Kidney glomerular epithelial cell (primary cell): ENCODE measurements at places on chromosomes 13 and 19.

GRCh38 chr19:49057636-49058234 lies at the start of gene CGB7:
CGB7 (minus strand) TSS chr19:49057749; CDS start chr19:49055375, 2,374 bp downstream.
- DNase-seq: peak; percentile 36

GRCh38 chr19:28331596-28331995 lies 881.4 kb downstream of the UQCRFS1 start:
- no peak for DNase-seq

DNA sequence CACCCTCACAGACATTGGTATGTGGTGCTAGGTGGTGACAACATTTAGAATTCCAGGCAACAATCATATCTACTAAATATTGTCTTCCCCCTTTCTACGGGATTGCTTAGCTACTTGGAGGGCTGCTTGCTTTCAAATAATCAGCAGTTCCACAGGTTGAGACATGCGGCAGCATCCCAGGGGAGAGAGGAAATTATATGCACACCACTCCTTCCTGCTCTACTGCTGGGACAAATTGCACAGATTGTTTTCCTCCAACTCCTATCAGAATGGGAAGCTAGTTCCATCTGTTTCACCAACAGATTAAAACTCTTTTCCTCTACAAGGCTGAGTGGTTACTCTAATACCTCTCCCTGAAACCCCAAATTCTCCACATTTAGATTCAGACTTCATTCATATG lies 275.4 kb downstream of the DNAJC15 start:
- DNase-seq: no peak

GRCh38 chr13:80309926-80310325 lies 31.0 kb downstream of the SPRY2 start:
- DNase-seq: no peak

DNA sequence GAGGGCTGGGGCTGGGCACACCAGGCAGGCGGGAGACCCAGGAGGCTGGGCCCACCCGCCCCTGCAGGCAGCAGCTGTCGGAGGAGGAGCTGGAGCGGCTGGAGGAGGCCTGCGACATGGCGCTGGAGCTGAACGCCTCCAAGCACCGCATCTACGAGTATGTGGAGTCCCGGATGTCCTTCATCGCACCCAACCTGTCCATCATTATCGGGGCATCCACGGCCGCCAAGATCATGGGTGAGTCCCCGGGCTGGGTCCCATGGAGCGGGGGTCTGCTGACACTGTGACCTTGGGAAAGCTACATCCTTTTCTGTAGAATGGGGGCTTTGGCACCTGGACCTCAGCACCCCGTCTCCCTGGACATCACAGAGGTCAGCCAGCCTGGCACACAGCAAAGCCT lies 8.1 kb downstream of the PRPF31 start:
- no peak for DNase-seq

GRCh38 chr13:53341144-53341510 lies 312.5 kb downstream of the OLFM4 start:
- DNase-seq: no peak

DNA sequence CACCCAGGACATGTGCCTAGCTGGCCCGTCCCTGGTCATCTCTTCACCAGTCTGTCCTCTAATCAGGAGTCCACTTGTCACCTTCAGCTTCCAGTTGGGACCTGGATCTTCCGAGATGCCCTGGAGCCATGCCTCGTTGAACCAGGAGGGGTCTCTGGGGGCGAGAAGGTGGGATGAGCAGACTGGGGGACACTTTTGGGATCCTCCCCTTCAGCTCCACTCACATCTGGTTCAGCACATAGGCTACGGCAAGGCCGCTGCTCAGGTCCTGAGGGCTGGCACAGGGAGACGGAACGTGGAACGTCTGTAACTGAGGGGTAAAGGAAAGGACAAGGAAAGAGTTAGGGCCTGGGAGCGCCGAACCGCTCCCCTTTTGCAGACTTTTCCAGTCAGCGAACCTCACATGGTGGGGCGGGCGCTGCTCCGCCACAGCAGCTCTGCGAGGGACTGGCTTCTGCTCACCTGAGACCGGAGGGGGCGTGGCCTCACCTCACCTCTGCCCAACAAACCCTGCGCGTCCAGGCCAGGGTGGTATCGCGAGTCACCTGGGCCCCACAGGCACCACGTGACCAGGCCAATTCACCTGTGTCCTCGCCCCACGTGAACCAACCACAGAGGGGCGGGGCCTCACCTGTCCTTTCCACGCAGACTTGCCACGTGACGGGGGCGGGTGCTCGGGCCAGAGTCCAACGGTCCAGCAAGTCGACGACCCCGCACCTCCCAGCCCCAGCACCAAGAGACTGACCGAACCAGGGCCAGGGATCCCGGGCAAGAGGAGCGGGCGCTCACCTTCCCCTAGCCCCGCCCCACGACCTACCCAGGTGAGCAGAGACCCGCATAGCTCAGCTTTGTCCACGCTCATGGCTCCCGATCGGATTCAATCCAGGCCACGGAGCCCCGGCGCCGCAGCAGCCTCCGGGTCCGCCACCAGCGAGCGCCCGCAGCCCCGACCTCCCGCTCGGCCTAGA lies at the start of gene HOOK2:
Gene HOOK2, minus strand, starts transcription at position 965 of the 968 bp plus-strand sequence. Its CDS starts 103 bp downstream, at position 862.
- no peak for DNase-seq

GRCh38 chr13:98195054-98195791 lies 18.2 kb upstream of the RNF113B start:
- DNase-seq: no peak

GRCh38 chr13:112207129-112207528 lies 140.2 kb downstream of the SOX1 start:
- no peak for DNase-seq

GRCh38 chr13:79780240-79780639 lies 299.3 kb downstream of the NDFIP2 start:
- DNase-seq: peak; percentile 51

- no peak for DNase-seq
These were observed 82.5 kb upstream of the MYCBP2 start for GRCh38 chr13:77409412-77409811.

DNA sequence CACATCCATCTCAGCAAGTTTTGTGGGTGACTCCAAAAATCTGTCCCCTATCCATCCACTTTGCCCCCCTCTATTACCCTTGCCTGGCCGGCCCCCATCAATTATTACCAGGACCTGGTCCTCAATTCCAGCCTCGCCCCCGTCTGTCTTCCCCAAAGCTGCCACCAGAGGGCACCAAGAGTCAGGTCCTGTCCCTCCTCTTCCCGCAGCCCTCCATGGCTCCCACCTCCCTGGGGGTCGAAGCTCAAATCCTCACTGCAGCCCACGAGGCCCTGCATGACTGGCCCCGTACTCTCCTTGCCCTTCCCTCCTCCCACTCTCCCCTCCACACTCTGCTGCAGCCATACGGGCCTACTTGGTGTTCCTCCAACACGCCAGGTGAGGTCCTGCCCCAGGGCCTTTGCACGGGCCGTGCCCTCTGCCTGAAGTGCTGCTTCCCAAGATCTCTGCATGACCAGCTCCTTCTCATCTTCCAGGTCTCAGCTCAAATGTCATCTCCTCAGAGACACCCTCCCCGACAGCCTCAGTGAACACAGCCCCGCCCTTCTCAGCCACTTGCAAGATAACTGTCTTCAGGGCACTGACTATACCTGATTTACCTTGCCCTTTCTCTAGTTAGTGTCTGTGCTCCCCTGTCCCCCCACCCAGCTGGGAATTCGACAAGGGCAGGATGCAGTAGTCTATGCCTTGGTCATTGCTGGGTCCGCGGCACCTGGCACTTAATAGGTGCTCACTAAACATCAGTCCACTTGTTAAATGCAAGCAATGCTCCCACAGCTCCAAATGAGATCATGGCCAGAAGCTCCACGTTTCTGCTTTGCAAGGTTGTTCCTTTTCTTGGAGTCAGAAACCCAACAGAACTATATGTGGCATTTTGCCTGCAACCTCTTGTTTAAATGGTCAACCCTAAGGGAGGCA lies 16.8 kb upstream of the SEMA6B start:
- DNase-seq: peak; percentile 13

DNA sequence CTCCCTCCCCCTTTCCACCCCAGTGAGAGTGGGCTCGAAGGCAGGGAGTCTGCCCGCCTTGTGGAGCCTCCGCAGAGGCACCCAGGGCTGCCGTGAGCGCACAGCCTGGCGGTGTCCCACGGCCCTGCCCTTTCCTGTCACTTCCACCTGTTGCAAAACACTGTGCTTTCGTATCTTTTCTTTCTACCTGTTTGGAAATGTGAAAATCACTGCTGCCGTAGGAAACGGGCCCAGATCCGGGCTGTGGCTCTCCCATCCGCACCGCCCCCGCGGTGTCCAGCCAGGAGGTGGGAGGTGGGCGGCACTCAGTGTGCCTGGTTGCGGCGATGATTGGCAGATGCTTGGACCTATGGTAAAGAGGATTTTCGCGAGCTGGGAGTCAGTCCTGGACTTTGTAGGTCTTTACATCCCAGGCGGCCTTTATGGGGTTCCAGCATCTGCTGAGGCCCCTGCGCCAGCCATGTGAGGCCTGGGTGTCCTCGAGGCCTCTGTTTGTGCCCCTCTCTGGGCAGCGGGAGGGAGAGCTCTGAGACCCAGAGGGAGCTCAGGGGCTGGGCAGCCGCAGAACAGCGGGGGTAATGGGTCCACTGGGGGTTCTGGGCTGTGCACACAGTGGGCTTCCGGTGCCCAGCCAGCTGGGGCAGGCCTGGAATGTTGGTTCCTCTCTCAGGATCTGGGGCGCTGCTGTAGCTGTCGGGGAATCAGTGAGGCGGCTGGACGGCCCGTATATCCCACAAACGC lies 6.1 kb downstream of the STK11 start:
- DNase-seq: no peak

DNA sequence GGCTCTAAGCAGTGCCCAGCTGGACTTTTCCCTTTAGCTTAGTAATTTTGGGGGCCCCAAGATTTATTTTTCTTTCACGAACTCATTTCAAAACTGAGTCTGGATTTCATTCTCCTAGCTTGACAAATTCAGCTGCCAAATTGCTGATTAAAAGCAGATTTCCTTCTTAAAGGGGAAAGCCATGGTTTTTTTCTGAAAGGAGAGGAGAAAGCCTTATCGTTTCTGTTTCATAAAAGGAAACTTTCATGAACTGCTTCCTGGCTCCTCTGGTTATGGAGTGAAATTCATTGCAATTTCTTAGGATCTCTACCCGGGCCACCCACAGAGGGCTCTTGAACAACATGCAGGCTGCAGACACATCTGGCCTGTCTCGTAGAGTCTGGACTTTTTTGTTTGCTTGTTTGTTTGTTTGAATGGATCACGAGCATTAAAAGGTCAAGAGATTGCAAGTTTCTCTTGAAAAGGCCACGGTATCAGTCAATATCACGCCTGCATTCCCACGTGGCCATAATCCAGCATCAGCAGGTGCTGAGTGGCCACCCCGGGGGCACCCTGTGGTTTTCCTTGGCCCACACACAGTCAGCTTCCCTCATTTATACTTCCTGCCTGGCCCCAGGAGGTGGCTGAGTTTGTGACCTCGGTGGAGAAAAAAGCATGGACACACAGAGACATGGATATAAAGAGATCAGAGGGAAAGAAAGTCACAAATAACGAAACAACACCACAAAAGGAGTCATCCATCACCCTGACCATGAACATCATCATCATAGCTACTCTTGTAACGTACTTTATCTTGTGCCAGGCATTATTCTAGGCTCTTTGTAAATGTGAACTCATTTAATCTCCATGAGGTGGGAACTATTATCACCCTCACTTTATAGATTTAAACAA lies 10.5 kb upstream of the KLK4 start:
- DNase-seq: no peak
